ENCODE measurements at places on chromosomes 5 and 9.

DNA sequence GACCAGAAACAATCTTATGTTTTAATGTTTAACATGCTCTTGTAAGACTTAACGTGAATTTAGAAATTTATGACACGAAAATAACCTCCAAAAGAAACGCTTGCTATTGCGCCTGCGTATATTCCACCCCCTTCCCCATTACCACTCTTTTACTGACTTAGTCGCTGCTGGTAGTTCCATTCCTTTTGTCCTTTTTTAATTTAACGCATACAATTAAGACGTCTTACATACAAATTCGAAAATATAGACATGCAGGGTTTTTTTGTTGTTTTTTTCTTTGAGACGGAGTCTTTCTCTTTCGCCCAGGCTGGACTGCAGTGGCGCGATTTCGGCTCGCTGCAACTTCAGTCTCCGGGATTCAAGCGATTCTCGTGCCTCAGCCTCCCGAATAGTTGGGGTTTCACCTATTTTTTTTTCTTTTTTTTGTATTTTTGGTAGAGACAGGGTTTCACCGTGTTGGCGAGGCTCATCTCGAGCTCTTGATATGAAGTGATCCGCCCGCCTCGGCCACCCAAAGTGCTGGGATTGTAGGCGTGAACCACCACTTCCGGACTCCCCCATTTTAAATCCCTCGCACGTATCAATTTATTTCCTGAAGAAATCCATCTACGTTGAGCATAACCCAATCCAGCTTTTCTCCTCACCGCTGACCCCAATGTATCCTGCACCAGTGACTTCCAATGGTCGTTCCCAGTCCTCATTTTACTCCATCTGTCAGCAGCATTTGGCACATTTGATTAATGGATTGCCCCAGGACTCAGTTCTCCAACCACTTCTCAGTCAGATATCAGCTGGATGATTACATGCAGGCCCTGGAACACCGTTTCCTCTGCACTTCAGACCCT is 684 bp upstream of the MED7 start:
- DNase-seq: no peak

DNA sequence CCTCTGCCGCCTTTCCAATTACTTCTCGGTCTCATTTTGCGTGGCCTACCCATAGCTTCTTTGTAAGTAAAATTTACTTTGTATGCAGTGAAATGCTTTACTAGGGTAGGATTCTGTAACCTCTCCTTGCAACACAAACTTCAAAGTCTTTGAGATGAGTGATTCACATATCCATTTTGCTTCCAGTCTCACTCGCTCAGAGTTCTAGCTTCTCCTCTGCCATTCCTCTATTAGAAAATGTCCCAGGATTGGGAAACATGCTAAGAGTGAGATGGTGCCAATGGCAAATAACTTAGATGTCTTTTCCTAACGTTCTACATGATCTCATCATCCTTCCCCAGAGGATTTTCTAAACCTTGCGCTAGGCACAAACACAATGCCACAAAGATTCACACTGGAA is 270.5 kb upstream of the SLC30A5 start:
- DNase-seq: no peak

- no peak for DNase-seq
These were observed 68.7 kb downstream of the SEMA4D start for GRCh38 chr9:89428901-89429890.

DNA sequence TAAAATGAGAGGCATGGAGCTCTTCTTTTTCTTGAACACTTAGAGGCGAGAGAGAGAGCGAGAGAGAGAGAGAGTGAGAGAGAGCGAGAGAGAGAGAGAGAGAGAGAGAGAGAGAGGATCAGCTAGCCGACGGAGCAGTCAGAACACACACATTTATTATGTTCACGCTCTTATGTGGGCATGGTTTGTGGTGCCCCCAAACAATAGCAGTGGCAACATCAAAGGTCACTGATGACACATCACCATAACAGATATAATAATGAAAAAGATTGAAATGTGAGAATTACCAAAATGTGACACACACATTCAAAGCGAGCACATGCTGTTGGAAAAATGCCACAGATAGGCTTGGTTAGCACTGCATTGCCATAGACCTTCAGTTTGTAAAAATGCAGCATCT is 116.1 kb downstream of the KDM4C start:
- DNase-seq: no peak

DNA sequence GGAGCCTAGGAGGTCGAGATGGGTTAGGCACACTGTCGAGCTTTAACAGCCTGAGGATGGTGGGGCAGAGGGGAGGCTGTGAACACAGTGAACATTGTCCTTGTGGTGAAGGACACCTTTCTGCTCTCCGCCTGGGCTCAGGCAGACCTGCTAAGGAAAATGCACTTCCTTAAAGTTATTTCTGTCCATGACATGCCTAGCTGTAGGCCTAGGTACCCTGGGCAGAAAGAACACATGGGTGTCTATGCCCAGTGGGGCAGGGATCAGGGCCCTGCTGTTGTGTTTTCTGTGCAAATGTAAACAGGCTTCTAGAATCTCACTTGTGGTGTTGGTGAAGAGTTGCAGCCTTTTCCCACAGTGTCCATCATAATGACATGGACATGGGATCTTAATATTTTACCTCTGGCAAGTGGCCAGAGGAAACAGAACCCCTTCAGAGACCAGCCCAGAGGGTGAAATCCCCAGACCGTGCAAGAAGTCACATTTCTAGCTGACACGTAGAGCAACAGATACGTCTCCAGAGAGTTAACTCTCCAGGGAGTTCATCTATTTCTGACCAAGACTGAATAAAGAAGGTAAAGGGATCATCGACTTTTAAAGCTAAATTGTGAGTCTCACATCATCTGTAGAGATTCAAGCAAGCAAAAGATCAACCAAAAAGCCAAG is 79.2 kb downstream of the C9orf152 start:
- DNase-seq: no peak

GRCh38 chr5:14143841-14144585 is 871 bp downstream of the TRIO start:
- DNase-seq: no peak

- DNase-seq: no peak
These were observed 63.1 kb downstream of the RNF38 start for GRCh38 chr9:36337002-36337401.

DNA sequence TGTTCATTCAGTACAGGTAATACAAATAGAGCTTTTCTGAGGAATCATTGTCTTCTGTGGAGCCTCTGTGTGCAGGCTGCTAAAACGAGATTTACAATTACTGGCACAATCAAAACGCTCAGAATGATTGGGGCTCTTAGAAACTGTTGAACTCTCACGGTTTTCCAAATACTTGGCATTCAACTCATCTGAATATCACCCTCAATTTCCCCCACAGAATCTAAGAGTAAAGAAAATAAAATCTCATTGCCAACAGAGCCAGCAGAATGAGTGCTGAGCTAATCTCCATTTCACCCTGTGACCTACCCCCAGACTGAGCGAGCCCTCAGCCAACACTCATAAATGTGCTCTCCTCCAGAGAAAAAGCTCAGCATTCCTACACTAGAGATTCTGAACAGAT is 35.3 kb upstream of the TMED7 start:
- DNase-seq: no peak

DNA sequence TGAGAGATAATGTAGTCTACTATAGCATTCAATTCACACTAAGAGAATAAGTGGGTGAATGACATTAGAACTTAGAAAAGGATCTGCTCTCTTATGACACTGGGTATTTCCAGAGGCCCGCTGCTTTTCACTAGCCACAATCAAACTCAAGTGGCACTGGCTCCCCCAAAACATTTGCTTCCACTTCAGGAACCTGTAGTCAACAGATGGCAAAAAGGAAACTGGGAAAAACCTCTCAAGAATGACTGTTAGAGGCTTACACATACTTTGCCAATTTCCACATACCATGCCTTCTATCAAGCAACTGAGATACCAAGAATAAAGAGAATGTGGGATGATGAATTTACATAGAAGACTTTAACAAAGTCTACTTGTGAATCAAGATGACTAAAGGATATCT is 11.2 kb downstream of the POC5 start:
- DNase-seq: no peak

GRCh38 chr9:4970970-4971641 is 14.0 kb upstream of the JAK2 start:
- no peak for DNase-seq

- DNase-seq: no peak
These were observed 82.1 kb downstream of the PRKACG start for GRCh38 chr9:68931821-68932220.

- no peak for DNase-seq
These were observed 263.3 kb downstream of the GADD45G start for GRCh38 chr9:89868100-89868499.

All from SK-N-MC (cell line).